Glutamatergic neuron (in vitro differentiated cells): ENCODE measurements at places on chromosomes 4 and X.

GRCh38 chrX:17164941-17165340 is 210.1 kb upstream of the NHS start:
- no peak for DNase-seq

DNA sequence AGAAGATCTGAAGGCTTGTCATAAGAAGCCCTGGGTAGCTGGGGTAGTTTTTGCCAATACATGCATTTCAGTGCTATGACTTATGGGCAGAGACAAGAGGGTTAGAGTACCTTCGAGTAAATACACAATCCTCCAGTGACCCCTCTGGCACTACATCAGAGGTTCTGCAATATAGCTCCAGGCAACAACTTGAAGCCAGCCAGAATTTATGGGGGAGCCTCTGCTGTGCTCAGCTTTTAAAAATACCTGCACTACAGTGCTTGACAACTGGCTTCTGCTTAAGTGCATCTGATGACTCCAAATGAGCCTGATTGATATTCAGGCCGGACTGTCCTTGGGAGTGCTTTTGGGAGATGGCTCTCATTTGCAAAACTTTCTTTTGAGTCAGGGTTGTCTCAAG is 44.9 kb upstream of the SMAD1 start:
- no peak for DNase-seq

- no peak for DNase-seq
Measured at GRCh38 chr4:80311130-80311529, 24.4 kb upstream of the CFAP299 start.

- peak; percentile 28 for DNase-seq
Measured at GRCh38 chr4:185536411-185536709, 1.1 kb upstream of the PDLIM3 start.

DNA sequence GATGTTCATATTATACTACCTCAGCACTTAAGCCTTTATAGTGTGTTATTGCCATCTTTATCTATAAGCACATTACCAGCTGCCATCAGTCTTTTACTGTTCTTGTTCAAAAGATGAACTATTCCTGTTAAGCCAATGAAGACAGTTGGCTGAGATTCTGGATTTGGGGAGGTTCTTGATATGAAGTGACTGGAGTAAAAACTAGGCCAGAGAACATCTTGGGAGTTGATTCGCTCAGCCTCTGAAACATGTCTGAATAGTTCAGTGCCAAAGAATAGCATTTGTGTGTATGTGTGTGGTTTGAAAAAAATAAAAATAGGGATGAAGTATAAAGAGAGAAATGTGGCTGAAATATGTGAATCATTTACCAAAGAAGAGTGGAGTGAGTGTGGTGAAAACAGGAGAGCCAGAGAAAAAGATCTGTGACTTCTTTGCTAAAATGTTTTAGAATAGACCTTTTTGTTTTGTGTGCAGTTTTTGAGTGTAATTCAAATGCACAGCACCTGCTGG is 15.2 kb downstream of the EXOC1 start:
- no peak for DNase-seq

DNA sequence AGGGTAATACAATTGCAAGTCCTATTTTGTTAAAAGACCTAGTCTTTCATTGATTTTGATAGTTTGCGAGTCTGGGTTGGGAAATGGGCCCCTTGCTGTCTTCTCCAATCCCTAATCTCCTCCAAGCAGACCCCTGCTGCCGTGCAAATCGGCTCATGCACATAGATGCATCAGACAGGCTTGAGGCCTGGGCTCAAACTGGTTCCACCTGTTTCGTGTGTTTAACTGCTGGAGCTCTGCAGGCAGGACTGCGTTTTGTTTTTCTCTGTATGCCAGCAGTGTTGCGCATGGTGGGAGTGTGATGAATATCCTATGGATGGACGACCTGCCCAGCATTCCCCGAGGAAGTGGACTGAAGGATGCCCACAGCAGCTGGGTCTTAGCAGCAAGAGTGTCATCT is 133.9 kb downstream of the PDGFRA start:
- DNase-seq: no peak

DNA sequence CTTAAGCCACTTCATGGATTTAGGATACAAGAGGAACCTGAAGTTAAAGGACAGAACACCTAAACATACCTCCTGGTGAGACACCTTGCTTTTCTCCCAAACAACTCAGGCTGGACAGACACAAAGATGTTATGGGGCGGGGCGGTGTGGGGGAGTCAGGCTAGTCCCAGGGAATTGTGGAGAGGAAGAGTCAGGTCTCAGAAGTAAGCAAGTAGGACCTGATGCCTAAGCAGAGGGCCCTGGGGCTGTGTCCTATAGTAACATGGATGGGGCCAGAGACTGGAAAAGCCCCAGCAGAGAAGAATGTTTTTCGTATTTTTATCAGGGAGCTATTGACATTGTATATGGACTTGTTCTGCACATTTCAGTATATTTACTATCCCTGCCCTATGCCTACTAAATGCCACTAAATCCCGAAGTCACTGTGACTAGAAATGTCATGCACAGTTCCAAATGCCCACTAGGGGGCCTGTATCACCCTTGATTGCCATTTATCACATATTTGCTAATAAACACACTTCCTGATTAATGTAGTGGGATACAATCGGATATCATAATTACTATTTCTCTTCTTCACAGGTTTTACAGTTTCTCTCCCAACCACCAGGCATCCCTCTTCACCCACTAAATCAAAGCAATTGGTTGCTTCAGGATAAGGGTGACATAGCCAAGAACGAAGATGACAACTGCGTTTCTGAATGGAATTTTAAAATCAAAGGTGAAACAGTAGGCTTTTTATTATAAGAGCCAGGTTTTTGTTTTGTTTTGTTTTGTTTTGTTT is 23.8 kb upstream of the ARHGAP10 start:
- DNase-seq: peak; percentile 46

DNA sequence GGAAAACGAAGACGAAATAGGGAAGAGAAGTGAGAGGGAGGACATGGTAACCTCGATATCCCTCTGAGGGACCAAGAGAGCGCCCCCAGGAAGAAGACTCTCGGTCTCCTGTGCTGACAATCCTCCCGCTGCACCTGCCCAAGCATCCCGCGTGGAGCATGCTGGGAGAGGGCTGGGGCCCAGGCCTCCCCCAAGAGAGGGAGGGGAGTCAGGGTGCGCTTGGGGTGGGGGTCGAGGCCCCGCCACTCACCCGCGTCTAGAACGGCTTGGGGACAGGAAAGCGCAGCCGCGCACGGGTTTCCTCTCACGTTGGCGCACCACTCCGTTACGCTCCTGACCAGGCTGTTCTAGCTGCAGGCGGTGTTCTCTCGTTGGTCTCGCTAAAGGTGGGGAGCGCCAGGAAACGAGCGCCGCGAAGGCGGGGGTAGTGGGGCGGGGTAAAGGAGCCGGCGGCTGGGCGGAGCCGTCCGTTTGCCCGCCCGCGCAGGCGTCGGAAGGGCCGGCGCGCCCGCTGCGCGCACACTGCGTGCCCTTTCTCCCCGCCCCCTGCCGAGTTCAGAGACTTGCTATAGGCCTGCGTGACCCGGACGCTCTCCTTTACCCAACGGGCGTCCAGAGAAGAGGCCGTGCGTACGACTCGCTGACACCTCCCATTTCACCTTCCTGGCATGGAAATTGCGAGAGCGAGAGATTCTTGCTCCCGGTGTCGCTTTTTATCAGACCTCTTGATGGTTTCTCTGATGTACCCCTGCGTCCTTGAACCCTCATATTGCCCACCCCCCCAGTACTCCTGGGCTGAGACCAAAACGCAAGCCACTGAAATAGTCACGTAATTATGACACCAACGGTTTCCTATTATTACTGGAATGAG is at the start of gene C1GALT1C1:
Gene C1GALT1C1 (minus strand): TSS at position 388 of the 871 bp plus-strand sequence. CDS start 2,888 bp downstream, outside the sequence.
- DNase-seq: peak; percentile 90

DNA sequence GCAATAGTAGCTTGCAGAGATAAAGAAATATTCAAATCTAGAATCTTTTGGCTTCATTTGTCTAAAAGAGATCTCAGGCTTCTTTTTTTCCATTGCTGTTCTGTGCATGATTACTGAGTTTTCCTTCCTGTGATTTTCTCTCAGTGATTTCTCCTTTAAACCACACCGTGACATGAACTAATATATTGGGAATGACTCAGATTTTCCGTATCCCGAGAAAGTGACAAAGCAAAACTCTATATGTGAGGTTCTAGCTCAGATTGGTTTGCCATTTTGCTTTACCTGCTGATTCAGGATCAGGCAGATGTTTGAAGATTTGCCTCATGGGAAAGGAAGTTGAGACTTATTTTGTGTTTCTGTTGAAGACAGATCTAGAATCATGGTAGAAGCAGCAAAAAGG is 59.4 kb downstream of the MTHFD2L start:
- DNase-seq: no peak

DNA sequence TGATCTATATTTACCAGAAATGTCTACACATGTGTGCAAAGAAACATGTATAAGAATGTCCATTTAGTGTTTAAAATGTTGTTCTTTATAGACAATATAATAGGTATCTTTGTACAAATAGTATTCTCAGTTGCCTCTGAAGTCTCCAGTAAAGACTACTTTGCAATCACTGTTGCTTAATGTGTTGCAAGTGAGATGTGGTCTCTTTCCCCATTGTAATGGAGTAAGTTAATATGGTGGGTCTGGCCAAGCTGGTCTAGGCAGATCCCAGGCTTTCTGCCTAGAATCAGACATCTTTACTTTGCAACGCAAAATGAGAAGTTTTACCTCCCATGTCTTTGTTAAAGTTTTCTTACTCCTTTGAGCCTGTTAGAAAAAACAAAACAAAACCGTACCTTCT is 144.8 kb downstream of the GABRA3 start:
- DNase-seq: no peak

DNA sequence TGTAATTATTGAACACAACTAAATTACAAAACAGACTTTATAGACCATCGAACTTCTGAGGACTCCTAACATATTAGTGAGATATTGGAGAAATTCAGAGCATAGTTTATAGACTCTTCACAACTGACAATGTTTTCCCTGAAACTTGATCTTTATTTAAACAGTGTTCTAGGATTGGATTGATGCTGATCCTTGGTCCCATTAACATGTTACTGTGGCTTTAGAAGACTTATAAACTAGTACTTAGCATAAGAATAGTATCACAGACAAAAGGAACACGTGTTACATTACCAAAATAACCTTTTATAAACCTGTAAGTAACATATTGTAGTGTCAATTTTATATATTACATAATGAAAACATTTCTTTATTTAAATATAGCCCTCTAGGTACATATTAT is 689.6 kb downstream of the CCSER1 start:
- DNase-seq: no peak

DNA sequence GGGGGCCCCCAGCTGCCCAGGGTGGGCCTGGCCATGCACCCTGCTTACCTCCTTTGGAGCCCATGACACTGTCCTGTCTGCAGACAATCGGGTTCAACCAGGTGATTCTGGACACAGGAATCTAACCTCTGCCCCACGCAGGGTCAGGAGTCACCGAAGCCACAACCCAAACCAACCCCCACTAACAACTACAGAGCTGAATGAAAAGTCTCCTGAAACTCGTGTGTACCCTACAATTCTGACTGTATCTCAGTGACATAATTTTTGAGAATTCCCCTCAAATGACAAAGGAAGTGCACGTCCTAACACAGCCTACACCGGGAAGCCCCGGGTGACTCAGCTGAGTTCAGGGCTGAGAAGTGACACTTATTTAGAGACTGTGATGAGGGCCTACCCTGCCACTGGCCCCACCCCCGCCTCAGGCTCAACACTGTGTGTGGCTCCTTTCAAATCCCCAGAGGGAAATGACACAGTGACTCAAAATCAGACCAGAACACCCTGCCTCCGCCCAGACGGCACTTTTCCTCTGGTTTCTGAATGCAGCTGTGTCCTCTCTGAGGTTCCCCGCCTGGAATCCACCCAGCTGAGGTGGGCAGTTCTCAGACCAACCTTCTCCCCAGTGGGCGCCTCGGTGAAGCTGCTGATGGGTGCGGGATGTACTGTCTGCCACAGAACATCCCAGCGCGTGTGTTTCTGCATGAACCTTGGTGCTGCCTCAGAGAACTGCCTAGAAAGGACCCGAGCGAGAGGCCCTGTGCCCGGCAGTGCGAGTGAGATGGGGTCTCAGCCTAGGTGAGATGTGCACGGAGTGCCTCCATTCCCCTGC is 9.9 kb downstream of the TNIP2 start:
- DNase-seq: no peak

- no peak for DNase-seq
Measured at GRCh38 chr4:31100536-31100935, 380.4 kb downstream of the PCDH7 start.

DNA sequence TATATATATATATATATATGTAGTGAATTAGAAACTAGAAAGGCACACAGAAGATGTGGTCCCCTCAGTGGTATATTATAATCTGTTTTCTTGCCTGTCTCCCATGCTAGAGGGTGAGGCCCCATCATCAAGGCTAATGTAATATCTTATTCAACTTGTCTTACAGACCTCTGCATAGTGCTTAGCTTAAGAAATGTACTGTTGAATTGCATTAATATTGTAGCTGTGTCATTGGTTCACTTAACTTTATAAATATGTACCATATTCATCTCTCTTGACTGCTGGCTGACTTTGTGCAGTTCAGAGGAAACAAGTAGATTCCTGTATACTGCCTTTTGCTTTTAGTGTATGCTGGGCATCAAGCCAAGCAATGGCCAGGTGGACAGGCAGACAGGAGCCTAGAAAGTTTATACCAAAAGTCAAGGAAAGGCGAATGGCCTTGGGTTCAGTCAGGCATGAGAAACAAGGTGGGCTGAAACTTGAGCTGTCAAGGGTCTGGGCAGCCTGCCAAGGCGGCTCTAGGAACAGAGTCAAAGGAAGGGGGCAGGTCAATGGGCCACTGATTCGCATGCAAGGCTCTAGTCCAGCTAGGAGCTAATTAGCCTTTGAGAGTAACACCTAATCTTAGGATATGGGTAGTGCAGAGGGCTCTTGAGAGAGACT is 78.8 kb upstream of the LEF1 start:
- DNase-seq: no peak

- no peak for DNase-seq
Measured at GRCh38 chr4:185392156-185392555, 3.6 kb downstream of the LRP2BP start.

DNA sequence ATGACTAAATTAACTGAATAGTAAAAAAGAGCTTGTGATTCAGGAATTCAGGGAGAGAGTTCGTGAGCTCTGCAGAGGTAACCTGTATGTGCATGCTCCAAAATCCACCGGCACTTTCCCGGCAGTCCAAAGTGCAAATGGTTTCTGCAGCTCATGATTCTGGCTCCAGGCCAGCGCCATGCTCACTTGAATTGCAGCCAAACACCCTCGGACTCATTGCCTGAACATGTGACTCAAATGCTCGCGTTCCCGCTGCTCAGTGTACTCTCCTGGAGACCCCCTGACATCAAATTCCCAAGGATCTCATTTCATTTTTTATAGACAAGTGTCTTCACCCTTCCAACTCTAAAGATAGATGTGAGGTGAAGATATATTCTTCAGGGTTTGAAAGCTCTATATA is 44.1 kb upstream of the SH3RF1 start:
- no peak for DNase-seq

DNA sequence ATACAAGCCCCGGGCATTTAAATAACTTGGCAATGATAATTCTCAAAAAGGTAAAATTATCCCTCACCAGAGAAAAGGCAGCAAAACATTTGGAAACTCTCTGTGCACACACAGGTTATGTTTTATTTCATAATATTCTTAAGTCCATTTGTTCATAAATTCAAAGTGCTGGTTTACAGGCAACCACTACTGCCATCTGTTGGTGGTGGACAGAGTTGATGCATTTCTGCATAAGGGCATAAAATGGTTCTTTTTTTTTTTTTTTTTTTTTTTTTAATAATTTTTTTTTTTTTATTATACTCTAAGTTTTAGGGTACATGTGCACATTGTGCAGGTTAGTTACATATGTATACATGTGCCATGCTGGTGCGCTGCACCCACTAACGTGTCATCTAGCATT is 31.5 kb upstream of the IL21 start:
- no peak for DNase-seq

- no peak for DNase-seq
Measured at GRCh38 chr4:89641367-89641687, 195.6 kb downstream of the SNCA start.

GRCh38 chr4:183141997-183142396 is 42.9 kb downstream of the WWC2 start:
- no peak for DNase-seq
